Astrocyte of the hippocampus (primary cell): ENCODE measurements at places on chromosomes 1 and 21.

DNA sequence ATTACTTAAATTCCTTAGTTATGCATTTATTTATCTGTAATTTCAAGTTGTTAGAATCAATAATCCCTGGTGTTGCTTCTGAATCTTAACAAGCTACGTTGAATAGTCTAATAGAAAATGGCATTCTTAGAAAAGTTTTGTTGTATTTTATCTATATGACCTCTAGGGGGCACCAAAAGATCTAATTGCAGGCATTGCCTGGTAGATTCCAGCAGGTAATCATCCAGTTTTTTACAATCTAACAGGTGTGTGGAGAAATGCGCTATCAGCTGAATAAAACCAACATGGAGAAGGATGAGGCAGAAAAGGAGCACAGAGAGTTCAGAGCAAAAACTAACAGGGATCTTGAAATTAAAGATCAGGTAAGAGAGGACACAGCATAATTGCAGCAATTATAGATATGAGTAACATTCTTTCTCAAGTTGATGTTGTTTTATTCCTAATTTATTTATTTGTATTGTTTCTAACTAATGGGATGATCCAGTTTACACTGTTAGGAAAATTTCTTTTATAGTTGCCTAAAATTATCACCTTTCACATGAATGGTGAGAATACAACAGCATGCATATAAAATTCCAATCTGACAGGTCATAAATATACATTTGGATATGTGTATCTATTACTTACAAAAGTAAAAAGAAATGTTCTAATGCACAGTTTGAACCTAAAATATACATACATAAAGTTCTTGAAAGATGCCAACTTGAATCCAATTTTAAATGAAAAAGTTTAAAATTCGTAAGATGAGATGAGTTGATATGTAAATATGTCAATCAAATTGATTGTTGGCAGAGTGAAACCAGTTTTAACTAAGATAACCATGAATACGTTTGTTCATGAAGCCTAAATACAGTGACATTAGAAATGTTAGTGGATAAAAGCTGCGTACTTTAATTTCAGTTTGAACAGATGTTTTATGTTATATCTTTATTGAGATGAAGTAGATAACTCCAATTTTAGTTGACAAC, 88.4 kb downstream of the SDCCAG8 start:
- peak; percentile 60 for DNase-seq

- no peak for DNase-seq
Observed at GRCh38 chr1:27001570-27002360, 8.3 kb downstream of the TRNP1 start.

GRCh38 chr1:160738271-160738670, 776 bp upstream of the SLAMF7 start:
- no peak for DNase-seq

- peak; percentile 40 for DNase-seq
Observed at GRCh38 chr1:118987468-118988185, 516 bp downstream of the TBX15 start.

GRCh38 chr1:34419663-34420136, 243.0 kb downstream of the C1orf94 start:
- peak; percentile 17 for DNase-seq

DNA sequence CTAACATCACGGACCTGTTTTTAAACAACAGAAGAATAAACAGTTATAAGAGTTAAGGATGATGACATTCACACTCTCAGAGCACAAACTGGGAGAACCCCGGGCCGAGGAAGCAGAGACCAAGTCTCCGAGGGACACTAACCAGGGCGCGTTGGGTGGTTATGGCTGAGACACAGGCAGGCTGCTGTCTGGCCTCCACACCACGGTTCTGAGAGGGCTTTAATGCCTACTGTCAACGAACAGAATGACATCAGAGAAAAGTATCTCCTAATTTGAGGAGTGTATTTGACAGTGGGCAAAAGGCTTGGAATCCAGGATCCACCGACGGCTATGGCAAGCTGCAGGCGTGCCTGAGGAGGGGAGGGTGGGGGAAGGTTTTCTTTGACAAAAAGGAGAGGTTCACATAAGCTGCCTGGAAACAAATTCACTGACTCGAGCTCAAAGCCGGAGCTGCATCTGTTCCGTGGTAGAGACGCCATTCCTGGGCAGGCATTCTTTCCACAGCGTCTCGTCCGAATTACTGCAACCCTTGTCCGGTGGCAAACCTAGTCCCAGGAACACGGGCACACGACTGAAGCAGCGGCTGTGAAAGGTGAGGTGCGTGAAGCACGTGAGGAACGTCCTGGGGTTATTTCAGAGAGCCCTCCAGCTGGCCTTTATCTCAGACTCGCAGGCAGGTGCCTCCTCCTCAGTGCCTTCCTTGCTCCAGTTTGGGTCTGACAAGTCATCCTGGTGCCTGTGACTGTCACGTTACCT, 9.4 kb downstream of the POFUT2 start:
- DNase-seq: no peak

GRCh38 chr1:5857011-5857410, 135.2 kb downstream of the NPHP4 start:
- DNase-seq: no peak

- DNase-seq: peak; percentile 95
Observed at GRCh38 chr1:164588516-164589341, 29.7 kb downstream of the PBX1 start.

DNA sequence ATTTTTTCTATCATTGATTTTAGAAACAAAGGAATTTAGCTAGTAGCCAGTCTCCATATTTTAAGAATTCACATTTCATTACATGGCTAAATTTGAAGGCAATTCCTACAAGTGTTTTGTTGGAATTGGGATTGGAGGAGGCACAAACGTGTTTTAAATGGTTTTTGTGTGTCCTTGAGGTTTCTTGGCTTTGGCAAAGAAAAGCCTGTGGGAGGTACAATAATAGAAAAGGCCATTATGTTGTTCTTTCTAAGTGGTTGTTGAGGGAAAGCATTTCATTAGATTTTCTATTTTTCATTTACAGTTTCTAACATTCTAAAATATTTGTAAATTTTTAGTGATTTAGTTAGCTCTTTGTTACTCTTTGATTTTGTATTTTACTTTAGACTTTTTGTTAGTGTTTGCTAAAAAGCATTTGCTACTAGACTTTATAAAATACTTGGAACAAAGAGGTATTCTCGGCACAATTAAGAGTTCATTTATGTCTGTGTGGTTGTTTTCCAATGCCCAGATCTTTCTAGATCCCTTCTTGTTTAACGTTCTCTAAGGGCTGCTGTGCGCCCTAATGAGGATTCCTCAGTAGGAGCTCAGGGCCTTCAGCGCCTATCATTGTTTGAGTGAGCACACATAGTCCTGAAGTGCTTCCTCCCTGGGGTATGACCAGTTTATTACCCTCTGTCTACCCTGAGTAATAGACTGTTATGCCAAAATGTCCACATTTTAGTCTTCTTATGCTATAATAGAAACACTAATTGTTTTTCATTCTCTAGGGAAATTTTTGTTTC, 70.0 kb upstream of the KIAA1614 start:
- peak; percentile 52 for DNase-seq

DNA sequence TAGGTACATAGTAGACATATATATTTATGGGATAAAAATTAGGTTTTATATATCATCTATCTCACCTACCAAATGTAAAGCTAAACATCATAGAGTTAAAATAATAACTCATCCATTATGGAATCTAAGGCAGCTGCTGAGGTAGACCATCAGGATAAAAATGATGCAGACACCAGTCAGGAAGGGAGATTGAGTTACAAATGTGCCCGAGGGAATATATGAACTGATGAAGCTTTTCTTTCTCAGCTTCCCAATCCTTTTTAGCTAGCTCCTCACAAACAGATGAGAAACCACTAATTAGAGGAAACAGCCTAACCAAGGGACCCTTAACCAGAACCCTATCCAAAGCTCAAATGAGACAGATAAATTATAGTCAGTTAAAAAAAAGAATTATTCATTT, 20.9 kb downstream of the TTLL7 start:
- DNase-seq: no peak

GRCh38 chr1:65317866-65318653, 8.7 kb downstream of the DNAJC6 start:
- DNase-seq: no peak

GRCh38 chr1:211135342-211135950, 1.5 kb upstream of the KCNH1 start:
- peak; percentile 67 for DNase-seq

GRCh38 chr1:203296460-203297073, 8.8 kb upstream of the BTG2 start:
- DNase-seq: no peak

GRCh38 chr1:8661185-8662110, 156.0 kb downstream of the RERE start:
- peak; percentile 75 for DNase-seq

DNA sequence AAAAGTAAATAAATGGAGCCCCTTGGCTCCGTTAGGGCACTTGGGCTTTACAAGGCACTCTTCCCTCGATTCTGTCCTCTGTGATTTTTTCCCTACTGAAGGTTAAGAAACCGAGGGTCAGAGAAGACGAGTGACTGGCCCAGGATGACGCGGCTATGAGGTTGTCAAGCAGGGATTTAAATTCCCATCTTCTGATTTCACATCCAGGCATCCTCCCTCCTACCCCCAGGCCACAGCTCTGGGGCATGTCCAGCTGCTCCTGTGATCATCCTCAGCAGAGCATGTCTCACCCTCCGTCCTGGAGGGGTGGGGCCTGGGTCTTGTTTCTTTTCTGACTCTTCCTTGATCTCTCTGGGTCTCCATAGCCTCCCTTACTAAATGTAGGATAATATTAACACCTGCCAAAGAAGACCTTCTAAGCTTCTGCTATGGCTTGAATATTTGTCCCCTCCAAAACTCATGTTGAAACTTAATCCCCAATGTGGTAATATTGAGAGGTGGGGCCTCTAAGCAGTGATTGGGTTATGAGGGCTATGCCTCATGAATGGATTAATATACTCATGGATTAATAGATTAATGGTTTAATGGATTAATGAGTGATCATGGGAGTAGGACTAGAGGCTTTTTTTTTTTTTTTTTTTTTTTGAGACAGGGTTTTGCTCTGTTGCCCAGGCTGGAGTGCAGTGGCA, 4.6 kb downstream of the CRYBG2 start:
- DNase-seq: peak; percentile 33

GRCh38 chr1:19804831-19805251, 5.1 kb upstream of the TMCO4 start:
- DNase-seq: no peak

DNA sequence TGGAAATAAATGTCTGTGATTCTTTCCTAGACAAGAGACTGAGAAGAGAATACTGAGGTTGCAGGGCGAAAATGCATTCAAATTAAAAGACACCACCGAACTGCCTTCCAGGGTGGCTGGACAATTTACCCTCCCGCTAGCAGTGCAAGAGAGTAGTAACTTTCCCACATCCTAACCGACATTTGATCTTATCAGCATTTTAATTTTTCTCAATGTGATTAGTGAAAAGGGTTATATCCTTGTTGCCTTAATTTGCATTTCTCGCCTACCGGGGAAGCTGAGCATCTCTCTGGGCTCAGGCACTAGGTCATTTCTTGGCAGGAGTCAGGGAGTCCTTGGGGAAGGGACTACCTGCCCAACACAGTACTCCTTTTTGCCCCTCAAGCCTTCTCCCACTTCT, 2.8 kb downstream of the TNFRSF8 start:
- DNase-seq: no peak

- DNase-seq: peak; percentile 78
Observed at GRCh38 chr1:155983191-155984024, 5.1 kb upstream of the ARHGEF2 start.

DNA sequence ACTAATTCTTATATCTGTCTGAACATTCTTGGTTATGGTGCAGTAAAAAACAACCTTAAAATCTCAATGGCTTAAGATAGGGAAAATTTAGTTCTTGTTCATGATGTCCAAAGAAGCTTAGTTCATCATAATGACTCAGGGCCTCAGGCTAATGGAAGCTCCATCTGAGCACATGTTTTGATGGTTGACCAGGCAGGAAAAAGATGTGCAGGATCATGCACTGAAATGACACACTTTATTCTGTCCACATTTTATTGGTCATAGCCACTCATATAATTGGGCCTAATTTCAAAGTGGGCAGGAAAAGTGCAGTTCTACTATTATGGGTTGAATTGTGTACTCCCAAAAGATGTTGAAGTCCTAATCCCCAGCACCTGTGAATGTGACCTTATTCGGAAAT, 198.2 kb downstream of the CENPF start:
- DNase-seq: no peak

DNA sequence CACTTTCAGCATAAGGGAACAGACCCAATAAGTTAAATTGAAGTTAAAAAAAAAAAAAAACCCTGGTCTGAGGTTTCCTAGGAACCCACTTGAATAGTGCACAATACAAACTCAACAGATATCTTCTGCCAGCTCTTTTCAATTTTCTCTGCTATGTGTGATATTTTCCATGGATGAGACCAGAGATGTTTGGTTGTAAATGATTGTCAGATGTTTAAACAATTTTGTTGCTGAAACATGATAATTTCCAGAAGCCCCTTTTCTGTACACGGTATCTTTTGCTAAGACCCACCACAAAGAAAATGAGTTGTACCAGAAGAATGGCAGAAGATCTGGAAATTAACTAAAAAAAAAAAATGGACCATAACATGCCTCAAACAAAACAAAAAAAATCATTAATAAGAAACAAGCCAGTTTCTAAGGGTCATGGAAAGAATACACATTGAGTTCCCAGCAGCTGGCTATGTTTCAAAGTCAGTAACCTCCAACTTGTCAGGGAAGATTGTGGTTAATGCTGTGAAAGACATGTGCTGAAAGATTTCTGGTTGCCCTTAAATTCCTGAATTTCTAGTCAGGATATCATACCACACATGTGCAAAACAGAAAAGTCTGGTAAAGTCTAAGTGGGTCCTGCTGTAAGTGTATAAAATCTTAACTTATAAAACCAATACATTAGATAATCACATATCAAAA, 35.6 kb upstream of the MGST3 start:
- DNase-seq: peak; percentile 23

- DNase-seq: no peak
Observed at GRCh38 chr1:241932845-241933244, 24.7 kb upstream of the BECN2 start.

- peak; percentile 70 for DNase-seq
Observed at GRCh38 chr21:44932408-44933181, 7.2 kb upstream of the SLX9 start.

DNA sequence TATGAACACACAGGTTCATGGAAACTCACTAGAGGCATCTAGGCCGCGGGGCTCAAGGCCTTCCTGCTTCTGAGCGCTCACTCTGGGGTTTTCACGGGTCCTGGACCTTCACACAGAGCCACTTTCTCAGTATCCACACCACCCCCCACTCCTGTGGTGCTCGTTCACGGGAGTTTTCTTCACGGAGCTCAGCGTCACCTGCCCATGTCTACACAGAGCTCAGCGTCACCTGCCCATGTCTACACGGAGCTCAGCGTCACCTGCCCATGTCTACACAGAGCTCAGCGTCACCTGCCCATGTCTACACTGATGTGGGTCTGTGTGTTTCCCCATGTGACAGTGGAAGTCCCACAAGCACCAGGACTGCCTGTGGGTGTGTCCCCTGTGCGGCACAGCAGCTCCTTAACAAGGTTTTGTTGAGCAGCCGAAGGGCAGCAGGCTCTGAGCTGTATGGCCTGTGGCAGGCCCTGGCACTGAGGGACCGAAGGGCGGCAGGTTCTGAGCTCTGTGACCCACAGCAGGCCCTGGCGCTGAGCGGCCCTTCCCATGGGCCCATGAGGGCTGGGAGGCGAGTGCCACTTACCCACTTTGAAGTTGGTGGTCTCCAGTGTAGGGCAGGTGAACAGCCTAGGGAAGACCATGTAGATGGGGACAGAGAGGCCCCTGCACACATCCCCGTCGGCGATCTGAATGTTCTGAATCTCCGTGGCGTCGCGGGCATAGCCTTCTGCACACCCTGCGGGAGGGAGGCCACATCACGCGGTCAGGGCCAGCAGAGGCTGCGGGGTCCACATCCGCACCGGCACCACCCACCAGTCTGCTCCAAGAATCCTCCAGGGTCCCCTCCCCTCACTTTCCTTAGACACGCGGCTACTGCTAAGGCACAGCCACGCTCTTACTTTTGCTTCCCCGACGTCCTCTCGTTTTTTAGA, 39.8 kb downstream of the VPS26C start:
- no peak for DNase-seq
